ENCODE measurements at places on chromosomes 16 and 17.

GRCh38 chr16:55508941-55509931, at the start of gene LPCAT2:
LPCAT2 (plus strand) TSS chr16:55509072; CDS start chr16:55509182, 110 bp downstream.
- no peak for DNase-seq

- DNase-seq = no peak
Measured at GRCh38 chr17:82835122-82835521, 4.7 kb downstream of the ZNF750 start.

GRCh38 chr17:82003411-82004381, 19.0 kb downstream of the CENPX start:
- no peak for DNase-seq

DNA sequence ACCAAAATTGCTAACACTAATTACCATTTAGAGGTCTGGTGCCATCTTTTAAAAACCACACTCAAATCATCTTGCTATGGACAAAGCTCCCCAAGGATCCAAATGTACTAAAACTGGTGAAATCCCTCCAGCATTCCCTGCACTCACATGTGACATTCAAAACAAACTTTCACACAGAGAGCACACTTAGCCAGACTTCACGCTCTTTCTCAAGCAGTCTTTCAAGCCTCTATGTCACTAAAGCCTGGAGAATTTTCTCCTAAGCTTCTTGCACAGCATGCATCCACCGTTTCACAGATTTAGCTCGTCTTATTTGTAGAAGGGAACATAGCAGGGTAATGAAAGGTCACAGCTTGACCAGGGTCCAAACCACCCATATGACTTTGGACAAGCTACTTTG, 19.3 kb downstream of the CMTM3 start:
- no peak for DNase-seq

DNA sequence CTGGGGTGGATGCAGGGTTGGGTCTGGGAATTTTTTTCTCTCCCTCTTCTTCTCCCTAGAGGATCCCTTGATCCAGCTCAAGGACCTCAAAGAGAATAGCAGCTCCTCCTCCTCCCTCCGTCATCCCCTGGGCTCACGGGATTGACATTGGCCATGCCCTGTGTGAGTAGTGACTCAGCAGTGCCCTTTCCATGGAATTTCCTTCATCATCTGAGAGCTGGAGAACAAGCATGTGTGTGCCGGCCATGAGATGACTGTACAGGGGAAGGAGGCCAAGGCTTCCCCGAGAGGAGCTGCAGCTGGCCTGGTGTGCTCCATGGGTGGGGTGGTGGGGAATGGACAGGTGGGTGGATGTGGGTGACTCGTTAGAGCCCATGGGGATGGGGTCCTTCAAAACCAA, 8.9 kb upstream of the WSCD1 start:
- DNase-seq = no peak

- DNase-seq = no peak
Measured at GRCh38 chr17:68840073-68840472, 115.1 kb downstream of the ABCA8 start.

DNA sequence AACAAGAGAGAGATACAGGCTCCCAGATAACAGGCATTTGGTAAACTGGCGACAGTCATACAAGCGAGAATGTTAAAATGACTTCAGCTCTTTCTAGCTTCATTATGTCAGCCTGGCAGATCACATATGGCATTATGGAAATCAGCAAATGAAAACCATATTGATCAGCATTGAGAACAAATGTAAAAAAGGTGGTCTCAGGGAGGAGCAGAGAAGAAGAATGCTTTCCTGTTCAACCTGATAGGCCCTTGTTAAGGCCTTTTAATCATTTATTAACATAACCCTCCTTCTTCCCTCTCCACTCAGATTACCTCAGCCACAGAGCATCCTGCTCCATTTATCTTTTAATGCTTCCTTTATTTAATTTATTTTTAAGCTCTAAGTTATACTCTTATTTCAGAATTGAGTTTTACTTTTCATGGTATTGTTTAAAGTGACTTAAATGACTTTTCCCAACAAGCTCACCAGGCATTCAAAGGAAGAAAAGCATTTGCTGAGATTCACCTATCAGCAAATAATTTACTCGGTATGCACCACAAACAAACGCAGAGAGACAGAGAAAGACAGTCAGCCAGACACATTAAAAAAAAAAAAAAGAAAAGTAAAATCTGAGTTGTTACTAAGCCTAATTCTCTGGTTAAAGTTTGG, 243.9 kb upstream of the TBX2 start:
- DNase-seq = no peak

GRCh38 chr16:8867932-8868415, 832 bp downstream of the CARHSP1 start:
- no peak for DNase-seq

GRCh38 chr16:35255186-35255803, 1795.9 kb downstream of the TP53TG3F start:
- DNase-seq = no peak

GRCh38 chr16:4936991-4937781, at the start of gene PPL:
PPL (minus strand) TSS chr16:4937148; CDS start chr16:4937045, 103 bp downstream.
- DNase-seq = no peak

- DNase-seq = no peak
Measured at GRCh38 chr17:63082273-63082861, 116.3 kb downstream of the TANC2 start.

DNA sequence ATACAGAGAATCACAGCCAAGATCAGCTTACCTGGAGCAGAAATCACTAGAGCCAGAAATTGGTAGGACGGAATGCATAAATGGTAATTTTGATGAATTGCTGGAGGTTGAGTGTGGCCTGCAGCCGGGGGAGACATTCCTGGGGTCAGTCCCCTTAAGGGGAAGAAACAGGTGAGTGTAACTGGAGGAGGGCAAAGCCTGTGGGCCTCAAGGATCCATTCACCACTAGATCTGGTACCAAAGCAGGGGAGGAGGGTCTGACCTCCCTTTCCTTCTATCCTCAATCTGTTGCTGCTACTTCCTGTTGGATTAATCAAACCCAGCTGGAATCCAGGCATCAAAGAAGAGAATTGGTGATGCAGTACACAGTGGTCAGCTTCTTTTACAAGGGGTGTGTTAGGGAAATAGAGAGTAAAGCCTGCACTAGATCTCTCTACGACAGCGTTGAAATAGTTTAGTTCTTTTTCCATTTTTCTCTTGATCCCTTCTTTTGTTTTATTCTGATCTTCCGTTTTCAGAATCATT, 8.6 kb upstream of the ABCA9 start:
- no peak for DNase-seq

Data from activated gamma-delta T cell treated with anti-CD3 and anti-CD28 coated beads, Interleukin-2, amount 50 U/mL, for 16 hours (primary cell).